Activated CD4-positive, CD25-positive, alpha-beta regulatory T cell treated with anti-CD3 and anti-CD28 coated beads, Interleukin-2, amount 50 U/mL, for 16 hours (primary cell): ENCODE measurements at places on chromosomes 3 and 15.

DNA sequence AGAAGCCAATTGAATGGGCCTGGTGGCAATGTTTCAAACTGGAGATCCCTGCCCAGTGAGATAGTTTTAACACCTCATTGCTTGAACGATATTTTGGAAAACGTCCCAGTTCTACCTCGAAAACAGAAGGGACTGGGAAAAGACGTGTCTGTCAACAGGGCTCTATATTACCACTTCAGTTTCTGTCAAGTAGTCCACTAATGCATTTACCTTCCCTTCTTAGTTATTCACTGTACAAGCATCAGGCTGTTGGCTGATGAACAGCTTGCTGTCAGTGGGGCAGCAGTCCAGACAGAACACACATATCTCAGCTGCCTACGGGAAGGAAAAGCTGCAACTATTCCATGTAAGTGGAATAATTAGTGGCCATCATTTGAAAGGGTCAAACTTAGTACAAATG, 794.7 kb upstream of the GBE1 start:
- DNase-seq = no peak

DNA sequence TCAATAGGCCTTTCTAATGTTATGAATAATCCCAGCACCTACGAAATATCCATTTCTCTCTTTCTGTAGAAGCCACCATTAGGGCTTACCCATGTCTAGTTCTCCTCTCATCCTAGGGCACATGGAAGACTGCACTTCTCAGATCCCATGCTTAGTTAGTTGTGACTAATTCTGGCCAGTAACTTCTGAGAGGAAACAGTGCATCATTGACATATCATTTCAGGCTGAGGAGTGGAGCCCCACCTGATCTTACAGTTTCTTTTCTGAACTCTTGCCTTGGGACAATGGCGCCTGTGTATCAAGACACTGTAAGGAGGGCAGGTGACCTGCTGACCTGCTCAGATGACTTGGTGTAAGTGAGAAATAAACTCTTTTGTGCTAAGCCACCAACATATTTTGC, 39.4 kb upstream of the TBL1XR1 start:
- no peak for DNase-seq

DNA sequence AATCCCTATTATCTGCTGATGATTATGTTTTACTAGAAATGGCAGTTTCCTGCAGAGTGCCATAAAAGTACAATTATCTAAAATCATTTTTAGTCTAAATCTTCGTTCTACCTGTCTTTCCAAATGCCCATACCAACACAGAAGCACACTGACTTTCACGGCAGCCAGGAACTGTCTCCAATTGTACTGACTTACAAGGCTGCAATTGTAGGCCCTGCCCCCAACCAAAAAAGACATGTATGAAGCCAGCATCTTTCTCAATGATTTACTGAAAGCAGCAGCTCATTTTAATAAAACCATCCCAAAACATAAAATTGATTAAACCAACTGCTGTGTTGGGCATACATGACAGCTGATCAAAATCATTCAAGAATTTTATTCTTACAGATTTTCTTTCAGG, 119.0 kb downstream of the TBC1D5 start:
- DNase-seq = no peak

- no peak for DNase-seq
Measured at GRCh38 chr3:190854062-190854461, 8.4 kb downstream of the GMNC start.

GRCh38 chr3:82085356-82085755, 323.9 kb upstream of the GBE1 start:
- no peak for DNase-seq

DNA sequence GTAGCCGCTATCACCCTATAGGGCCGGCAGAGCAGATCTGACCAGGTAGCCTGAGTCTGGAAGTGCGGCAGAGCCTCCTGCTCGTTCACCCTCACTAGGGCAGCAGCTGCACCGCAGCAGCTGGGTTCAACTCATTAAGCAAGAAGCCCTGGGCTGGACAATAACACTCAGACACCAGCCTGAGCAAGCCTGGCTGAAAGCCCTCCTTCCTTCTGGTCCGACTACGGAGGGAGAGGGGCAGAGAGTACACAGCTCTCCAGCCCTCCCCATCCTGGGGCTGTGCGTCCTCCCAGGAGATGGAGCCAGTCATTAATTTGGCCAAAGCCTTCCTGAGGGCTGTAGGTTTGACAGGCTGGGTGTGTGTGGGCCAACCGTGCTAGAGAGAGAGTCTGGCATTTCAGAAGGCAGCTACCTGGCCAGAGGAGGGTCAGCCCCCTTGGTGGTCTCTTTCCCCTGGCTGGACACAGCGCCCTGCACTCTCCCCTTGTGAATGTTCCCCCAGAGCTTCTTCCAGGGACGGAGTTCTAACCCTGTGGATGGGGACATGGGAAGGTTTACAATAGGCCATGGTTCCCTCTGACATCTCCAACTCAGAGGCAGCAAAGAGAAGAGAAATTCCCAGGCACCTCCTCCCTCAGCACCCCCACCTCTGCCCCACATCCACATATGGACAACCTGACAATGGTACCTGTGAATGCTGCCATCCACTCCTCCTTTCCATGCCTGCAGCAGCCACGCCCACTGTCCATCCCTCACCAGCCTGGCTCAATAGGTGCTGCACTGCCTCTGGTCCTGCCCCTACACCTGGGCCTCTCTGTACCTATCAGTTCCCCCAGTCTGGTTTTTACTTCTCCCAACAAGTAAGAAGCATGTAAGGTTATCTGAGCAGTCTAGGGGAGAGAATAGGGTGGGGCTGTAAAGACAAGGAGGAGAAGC, 6.5 kb downstream of the CHRNB4 start:
- DNase-seq = no peak

DNA sequence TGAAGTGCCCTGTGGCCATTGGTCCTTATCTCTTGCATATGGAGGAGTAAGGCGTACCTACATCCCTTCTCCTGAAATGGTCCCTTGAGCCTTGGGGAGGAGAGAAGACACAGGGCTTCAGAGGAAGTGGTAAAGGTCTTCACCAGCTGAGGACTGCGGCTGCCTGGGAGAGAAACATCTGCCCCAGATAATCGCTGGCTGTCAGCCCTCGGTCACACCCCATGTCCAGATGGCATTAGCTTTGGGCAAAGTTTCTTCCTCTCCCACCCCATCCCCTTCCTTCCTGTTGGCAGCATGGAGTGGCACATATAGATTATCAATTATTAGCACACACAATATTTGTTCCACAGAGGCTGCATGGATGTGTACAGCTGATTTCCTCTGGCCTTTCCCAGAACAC, 61.6 kb downstream of the LRTM1 start:
- DNase-seq = no peak
